CD4-positive, alpha-beta T cell treated with Interleukin-17A for 1 hour (primary cell): ENCODE measurements at places on chromosomes 12 and 14.

GRCh38 chr12:71469258-71469750, 29.7 kb downstream of the LGR5 start:
- no peak for DNase-seq

- DNase-seq, result no peak
These were observed 165.0 kb downstream of the GRIN2B start for GRCh38 chr12:13816394-13816793.

- no peak for DNase-seq
These were observed 20.3 kb upstream of the CLEC4E start for GRCh38 chr12:8561011-8561410.

DNA sequence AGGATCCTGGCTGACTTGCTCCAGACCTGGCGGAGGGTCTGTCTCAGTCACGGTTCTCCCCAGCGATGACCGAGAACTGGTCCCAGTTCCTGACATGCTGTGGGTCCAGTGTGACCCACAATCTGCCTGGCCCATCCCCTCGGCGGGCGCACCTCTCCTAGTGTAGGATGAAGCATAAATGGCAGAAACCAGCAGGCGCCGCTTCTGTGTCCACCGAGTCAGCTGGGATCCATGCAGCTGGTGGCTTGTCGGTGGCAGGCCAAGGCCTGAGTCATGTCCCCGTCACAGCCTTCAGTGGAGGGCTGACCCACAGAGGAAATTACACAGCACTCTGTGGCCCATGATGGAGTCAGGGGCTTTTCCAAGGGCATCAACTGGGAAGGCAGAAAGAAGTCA, 38.5 kb downstream of the NFKBIA start:
- DNase-seq, result no peak

DNA sequence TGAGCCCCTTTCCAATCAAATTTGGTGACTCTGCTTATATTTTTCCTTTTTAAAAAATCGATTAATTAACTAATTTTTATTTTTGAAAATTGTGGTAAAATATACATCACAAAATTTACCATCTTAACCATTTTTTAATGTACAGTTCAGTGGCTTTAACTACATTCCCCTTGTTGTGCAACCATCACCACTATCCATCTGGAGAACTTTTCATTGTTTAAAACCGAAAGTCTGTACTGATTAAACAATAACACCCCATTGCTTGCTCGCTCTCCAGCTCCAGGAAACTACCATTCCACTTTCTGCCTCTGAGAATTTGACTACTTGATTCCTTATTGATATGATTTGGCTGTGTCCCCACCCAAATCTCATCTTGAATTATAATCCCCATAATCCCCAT, 283.4 kb downstream of the C12orf75 start:
- DNase-seq, result no peak

DNA sequence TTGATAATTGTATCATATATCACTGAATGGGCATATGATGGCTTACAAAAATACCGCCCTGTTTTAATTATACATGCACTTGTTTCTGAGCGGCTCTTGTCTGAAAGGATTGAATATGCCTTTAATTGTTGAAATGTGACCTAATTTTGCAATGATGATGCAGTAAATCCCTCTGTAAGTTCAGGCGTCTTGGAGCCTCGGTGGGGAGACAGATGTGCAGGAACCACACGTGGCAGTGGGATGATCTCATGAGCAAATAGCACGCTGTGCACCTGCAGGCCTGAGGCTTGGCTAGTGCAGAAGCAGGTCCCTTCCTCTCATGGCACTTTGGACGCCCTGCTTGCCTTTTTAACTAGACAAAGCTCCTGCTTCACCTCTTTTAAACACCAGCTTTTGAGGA, 49.3 kb upstream of the ASPG start:
- no peak for DNase-seq
